A549 treated with Mapracorat at 1 μM for 4 hours (cell line): ENCODE measurements at places on chromosomes 13 and 19. TPM values are rescaled to one million over a fixed set of nuclear protein-coding genes. Genes with fewer than 3 reads are reported as not detected.

Gene EPS8L1
- total RNA-seq = 3.4 to 7.4 TPM (median 6.3 TPM) in 5 replicates

Gene DPY19L3
- total RNA-seq = 10.2 to 16.4 TPM (median 15.8 TPM) in 5 replicates

Gene SPRY2
- total RNA-seq = 12.7 to 16.1 TPM (median 14.9 TPM) in 5 replicates

Gene CYP2A7
- total RNA-seq = not detected in 5 replicates

Gene DAPK3
- 42.5 to 44.8 TPM (median 44.2 TPM) in 5 replicates for total RNA-seq

Gene ZNF761
- 7.0 to 9.0 TPM (median 8.4 TPM) in 5 replicates for total RNA-seq

Gene OR7C1
- not detected in 5 replicates for total RNA-seq

Gene ZNF446
- 10.2 to 13.0 TPM (median 12.3 TPM) in 5 replicates for total RNA-seq

Gene FAM124A
- 1.9 to 2.8 TPM (median 2.3 TPM) in 5 replicates for total RNA-seq

Gene SIGLEC8
- not detected in 5 replicates for total RNA-seq

Gene NLRP12
- not detected in 5 replicates for total RNA-seq

Gene KANK3
- 4.8 to 7.9 TPM (median 6.1 TPM) in 5 replicates for total RNA-seq

Gene ATP4A
- 0.06 TPM in 1 of 5 replicates, not detected in the others for total RNA-seq

Gene USHBP1
- not detected in 5 replicates for total RNA-seq

Gene EXOC3L2
- total RNA-seq = 1.5 to 1.8 TPM (median 1.6 TPM) in 5 replicates

Gene EDNRB
- not detected in 5 replicates for total RNA-seq

Gene CEACAM6
- 15.4 to 23.8 TPM (median 19.9 TPM) in 5 replicates for total RNA-seq

Gene JSRP1
- 0.42 to 0.86 TPM (median 0.76 TPM) in 5 replicates for total RNA-seq

Gene CEACAM8
- not detected in 5 replicates for total RNA-seq

Gene SHANK1
- 0.02 to 0.34 TPM (median 0.20 TPM) in 5 replicates for total RNA-seq

Gene PRMT1
- 403 to 432 TPM (median 421 TPM) in 5 replicates for total RNA-seq

Gene FBXO27
- total RNA-seq = 2.8 to 4.4 TPM (median 3.6 TPM) in 5 replicates

Gene COL4A1
- total RNA-seq = 77.8 to 102 TPM (median 88.8 TPM) in 5 replicates

Gene NLRP5
- total RNA-seq = not detected in 5 replicates

Gene CD209
- not detected in 5 replicates for total RNA-seq

Gene ACER1
- not detected in 5 replicates for total RNA-seq

Gene SAMD4B
- total RNA-seq = 116 to 175 TPM (median 166 TPM) in 5 replicates

Gene CEACAM1
- total RNA-seq = 2.0 to 3.8 TPM (median 2.1 TPM) in 5 replicates

Gene ISYNA1
- total RNA-seq = 30.5 to 45.1 TPM (median 41.8 TPM) in 5 replicates

Gene ZNF665
- total RNA-seq = not detected in 5 replicates

Gene SERPINE3
- total RNA-seq = not detected in 5 replicates

Gene ZNF726
- total RNA-seq = 0.48 to 0.78 TPM (median 0.61 TPM) in 5 replicates

Gene TMEM59L
- total RNA-seq = 4.8 to 7.3 TPM (median 6.5 TPM) in 5 replicates

Gene KLK2
- 0.40 TPM in 1 of 5 replicates, not detected in the others for total RNA-seq

Gene PNMA8B
- not detected in 5 replicates for total RNA-seq

Gene DENND1C
- 0.22 to 0.33 TPM (median 0.24 TPM) in 5 replicates for total RNA-seq

Gene CILP2
- 0.13 to 0.24 TPM (median 0.15 TPM) in 5 replicates for total RNA-seq

Gene BEST2
- total RNA-seq = 1.5 to 2.3 TPM (median 1.8 TPM) in 5 replicates

Gene GDF15
- total RNA-seq = 14.5 to 31.3 TPM (median 24.7 TPM) in 5 replicates
